ENCODE measurements at places on chromosomes 5 and 9.

DNA sequence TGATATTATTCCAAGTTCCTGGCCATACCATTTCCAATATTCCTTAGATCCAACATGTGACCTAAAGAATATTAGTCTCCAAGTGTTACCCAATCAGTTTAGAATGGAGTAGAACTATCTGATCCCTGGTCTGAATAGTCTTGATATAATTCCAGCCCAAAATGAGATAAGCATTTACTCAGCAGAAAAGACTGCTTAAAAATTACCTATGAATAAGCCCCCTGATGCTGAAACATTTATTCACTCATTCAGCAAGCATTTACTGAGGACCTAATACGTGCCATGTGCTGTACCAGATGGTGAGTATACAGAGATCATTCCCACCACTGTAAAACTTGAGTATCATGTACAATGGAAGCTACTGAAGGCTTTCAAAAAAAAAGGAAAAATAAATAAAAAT is 157.0 kb downstream of the FAM114A2 start:
- DNase-seq = no peak

DNA sequence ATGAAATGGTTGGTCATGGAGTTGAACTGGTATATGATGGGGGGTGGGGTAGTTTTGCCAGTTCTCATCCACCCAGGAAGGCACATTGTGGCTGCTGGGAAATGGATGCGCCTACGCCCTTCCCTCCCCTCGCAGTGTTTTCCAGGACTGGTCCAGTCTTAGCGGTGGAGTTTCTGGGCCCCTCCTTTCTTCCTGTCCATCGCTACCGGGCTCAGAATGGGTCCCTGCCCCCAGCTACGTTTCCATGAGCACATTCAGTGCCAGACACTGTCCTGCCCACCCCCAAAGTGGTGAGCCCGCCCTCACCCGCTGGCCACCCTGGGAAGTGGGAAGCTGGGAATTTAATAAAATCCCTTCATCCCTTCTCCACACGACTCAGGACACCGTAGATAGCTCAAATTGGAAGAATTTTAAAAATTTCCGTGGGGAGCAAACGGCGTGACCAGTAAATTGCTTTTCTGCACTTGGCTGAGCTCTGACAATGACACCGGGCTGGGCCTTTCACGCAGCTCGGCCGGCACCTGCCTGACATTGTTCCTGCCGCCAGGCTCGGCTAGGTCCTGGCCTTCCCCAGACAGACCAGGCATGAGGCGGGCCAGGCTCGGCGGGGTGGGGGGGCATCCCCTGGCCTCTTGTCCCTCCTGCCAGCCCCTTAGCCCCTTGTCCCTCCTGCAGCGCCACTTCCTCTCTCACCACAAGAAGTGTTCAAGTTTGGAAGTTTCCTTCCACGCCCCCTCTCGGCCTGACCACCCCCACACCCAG is 3.6 kb downstream of the FGF18 start:
- DNase-seq = no peak

DNA sequence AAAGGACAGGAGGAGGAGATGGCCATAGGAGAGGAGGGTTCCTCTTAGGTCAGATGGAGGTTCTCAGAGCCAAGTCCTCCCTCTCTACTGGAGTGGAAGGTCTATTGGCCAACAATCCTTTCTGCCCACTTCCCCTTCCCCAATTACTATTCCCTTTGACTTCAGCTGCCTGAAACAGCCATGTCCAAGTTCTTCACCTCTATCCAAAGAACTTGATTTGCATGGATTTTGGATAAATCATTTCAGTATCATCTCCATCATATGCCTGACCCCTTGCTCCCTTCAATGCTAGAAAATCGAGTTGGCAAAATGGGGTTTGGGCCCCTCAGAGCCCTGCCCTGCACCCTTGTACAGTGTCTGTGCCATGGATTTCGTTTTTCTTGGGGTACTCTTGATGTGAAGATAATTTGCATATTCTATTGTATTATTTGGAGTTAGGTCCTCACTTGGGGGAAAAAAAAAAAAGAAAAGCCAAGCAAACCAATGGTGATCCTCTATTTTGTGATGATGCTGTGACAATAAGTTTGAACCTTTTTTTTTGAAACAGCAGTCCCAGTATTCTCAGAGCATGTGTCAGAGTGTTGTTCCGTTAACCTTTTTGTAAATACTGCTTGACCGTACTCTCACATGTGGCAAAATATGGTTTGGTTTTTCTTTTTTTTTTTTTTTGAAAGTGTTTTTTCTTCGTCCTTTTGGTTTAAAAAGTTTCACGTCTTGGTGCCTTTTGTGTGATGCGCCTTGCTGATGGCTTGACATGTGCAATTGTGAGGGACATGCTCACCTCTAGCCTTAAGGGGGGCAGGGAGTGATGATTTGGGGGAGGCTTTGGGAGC is 3.1 kb downstream of the EGR1 start:
- no peak for DNase-seq

DNA sequence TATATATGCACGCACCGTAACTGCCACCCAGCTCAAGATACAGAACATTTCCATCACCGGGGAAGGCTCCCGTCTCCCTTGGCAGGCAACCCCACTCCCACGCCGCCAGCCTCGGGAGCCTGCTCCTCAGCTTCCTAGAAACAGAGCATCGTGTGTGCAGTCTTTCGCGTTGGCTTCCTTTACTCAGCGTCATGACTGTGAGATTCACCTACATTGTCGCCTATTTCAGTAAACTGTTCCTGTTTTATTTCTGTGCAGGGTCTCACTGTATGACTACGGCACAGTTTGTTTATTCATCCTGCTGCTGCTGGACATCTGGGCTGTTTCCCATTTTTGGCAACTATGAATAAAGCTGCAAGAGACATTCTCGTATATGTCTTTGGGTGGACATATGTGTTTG is 90.7 kb downstream of the STK10 start:
- no peak for DNase-seq

DNA sequence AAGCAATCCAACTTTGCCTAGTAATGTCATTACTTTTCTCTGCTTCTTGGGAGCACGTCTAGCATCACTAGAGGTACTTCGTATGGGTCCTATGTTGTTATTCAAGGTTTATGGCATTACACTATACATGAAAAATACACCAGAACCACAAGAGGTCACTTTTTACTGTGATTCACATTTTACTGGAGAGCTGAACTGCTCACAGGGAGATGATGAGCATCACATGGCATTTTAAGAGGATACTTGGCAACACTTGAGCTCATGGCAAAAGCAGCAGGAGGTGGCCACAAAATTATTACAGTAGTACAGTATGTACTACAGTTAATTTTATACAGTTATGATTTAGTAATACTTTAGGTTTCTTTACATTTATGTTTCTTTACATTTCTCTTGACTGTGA is 223.4 kb downstream of the PARP8 start:
- no peak for DNase-seq

DNA sequence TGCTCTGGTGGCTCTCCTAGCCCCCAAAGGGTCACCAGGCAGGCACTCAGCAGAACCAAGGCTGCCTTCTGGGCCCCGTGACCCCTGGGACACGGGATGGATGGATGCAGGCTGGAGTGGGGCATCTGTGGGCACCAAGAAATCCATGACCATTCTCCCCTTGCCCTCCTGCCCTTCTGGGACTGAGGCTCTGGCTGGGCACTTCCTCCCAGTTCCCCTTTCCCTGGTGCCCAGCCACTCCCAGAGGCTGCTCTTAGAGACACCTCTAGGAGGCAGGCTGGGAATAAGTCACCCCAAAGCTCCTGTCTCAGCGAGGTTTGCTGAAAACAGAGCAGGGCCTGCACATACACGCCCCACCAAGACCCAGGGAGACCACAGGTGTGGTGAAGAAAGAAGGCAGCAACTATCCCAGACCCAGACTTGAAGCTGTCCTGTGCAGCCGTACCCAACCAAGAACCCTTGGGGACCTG is 943 bp downstream of the STING1 start:
- DNase-seq = no peak

GRCh38 chr5:151234476-151235238 is 10.8 kb upstream of the CCDC69 start:
- DNase-seq = no peak

DNA sequence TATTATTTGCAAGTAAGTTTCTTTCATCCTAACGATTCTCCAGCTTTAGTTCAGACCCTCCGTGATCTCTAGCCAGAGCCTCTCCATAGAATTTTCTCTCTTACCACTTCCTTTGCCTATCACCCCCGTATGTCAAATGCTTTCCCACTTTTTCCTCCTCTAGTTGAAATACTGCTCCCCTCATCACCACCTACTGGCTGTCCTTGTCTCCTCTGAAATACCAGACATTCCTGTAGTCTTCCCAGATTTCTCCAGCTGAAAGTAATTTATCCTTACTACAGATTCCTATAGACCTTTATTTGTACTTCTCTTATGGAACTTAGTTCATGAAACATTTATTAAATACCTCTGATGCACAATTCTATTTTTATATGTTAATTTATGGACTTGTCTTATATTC is 36.0 kb upstream of the GLIPR2 start:
- DNase-seq = no peak

DNA sequence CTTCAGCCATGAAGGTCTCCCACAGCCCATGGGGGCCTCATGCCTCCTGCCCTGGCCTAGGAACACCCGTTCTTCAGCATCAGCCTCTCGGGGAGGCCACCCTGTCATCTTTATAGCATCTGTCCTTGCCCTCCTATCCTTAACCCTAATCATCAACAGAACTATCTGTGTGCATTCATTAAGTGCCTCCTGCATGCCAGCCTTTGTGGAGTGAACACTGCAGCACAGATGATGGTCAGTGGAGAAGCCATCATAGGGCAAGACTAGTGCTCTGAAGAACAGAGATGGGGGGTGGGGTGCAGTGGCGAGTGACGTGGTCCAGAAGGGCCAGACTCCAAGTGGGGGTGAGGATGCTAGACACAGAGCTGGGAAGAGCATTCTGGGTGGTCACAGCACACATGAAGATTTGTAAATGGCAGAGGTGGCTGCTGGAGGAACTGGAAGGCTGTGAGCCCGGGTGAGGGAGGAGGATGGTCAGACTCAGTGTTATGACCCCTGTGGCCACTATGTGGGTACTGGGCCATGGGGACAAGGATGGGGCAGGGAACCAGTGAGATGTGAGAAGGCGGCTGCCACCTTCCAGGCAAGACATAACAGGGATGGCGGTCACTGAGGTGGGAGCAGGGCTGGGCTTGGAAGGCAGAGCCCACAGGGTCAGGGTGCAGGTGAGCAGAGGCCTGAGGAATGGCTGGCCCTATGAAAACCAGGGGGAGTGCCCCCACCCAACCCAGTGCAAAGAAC is 3.6 kb upstream of the CARD19 start:
- no peak for DNase-seq

GRCh38 chr5:111505096-111505495 is 7.2 kb downstream of the STARD4 start:
- no peak for DNase-seq

- no peak for DNase-seq
These were observed 3.1 kb downstream of the C5orf63 start for GRCh38 chr5:127070243-127070642.

- DNase-seq = no peak
These were observed 375.7 kb upstream of the CCNH start for GRCh38 chr5:87788416-87788815.

- no peak for DNase-seq
These were observed 482.2 kb upstream of the PAPPA start for GRCh38 chr9:115671236-115671962.

DNA sequence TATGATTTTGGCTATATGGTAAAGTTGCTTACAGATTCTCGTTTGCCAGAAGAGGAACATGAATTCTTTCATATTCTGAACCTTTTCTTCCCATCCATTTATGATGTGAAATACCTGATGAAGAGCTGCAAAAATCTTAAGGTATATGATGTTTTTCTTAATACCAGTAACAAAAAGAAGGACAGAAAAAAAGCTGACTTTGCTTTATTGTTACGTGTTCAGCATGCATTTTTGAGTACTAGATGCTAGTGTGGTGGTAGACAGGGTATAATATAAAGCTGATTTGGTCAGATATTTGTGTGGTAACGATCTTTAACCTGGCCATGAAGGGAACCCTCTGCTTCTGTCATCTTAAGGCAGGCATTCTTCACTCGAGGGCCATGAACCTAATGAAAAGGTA is 13.3 kb downstream of the CNOT8 start:
- DNase-seq = no peak

DNA sequence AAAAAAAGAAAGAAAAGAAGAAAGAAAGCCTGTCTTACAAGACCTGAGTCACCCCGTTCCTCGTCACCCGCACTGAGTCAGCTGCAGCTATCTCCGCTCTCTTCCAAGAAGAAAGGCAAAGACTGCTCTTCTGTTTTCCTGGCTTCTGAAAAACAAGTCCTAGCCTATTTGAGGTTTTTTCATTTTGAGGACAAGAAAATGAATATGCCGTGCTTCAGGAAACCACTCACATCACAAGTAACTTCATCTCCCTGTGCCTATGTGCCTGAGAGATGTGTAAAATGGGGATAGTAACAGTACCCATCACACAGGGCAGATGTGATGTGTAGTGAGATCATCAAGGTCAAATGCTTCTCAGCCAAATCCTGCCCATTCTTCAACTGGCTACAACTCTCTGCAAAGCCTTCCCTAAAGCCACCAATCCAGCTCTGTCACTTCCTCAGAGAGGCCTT is 78.4 kb downstream of the GLDC start:
- DNase-seq = no peak

- DNase-seq = no peak
These were observed 257.7 kb downstream of the MCTP1 start for GRCh38 chr5:95027151-95027721.

DNA sequence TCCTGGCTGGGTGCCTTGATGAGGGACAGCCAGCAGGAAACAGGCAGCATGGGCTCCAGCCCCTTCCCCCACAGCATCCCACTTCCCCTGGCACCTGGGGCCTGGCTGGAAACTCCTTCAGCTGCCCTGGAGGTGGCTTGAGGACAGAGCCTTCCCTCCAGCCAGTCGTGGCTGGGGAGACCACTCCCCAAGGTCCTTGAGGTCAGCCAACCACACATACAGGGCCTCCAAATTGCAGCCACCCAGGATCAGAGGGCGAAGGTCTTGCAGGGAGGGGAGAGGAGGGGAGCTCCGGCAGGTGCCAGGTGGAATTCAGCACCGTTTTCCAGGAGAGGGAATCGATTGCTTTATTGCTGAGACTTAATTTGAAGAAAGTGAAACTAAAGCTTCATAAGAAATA is 280.4 kb downstream of the PBX3 start:
- no peak for DNase-seq

GRCh38 chr9:18379073-18379811 is 94.7 kb upstream of the ADAMTSL1 start:
- peak; percentile 35 for DNase-seq

DNA sequence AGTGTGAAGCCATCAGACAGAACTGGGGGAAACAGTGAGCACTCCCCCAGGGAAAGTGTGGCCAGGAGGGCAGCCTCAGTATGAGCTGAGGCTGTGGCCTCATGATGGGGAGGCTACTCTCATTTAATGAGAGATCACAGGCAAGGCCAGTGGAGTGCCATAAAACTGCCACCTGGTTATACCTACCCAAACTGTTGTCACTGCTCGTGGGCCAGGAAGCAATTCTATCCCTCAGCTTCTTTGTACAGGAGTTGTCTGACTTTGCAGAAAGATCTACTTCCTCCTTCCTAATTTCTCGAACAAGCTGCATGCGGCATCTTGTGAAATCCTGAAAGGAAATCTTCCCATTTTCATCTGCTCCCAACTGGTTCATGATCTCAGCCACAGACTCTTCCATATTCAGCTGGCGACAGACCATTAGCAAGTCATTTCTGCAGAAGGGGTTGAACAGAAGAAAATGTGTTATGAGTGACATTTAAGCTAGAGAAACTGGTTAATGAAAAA is 50.0 kb downstream of the TSSK1B start:
- no peak for DNase-seq

- peak; percentile 83 for DNase-seq
These were observed 25.8 kb upstream of the TRIM32 start for GRCh38 chr9:116661037-116661954.

GRCh38 chr9:122777935-122778627 is 10.7 kb upstream of the OR5C1 start:
- peak; percentile 3 for DNase-seq

GRCh38 chr5:14321936-14322335 is 178.8 kb downstream of the TRIO start:
- no peak for DNase-seq

Data from NCI-H2171 treated with DMSO at 0.1 percent for 48 hours (cell line).